Endodermal cell (in vitro differentiated cells): ENCODE measurements at places on chromosomes 1 and 21. TPM values are rescaled to one million over a fixed set of nuclear protein-coding genes. Genes with fewer than 3 reads are reported as not detected.

The STUM gene
- total RNA-seq: 0.14 and 0.20 TPM in 2 replicates

The OR2C3 gene
- not detected in 3 replicates for total RNA-seq

GRCh38 chr1:198258491-198258890, 101.7 kb downstream of the NEK7 start:
- DNase-seq: no peak

DNA sequence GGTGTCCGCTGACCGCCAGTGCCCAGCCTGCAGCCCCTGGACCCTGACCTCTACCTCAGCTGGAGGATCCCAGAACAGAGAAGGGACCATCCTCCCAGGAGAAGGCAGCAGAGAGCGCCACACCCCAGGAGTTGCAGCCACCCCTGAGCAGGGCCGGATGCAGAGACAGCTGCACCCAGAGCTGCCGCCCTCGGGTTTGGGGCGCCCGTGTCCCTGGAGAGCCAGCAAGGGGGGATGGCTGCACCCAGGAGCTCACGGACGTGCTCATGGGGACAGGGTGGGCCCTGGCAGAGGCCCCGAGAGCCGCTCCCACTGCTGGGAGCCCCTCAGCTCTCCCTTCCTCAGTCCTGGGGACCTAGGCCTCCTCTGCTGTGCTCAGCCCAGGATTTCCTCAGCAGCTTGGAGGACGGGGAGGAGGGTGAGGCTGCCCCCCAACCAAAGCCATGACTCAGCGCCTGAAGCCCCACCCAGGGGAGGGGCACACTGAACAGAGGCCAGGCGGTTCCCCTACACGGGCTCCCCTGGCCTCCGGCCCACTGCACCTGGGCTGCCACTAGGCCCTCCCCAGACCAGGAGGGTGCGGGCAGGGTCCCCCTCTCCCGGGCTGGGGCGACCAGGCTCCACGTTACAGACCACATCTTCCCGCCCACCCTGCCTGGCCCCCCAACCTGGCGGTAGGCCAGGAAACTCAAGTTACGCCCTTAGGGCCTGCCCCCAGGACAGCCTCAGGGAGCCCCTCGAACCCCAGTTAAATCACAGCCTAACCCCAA, 2.2 kb downstream of the ACAP3 start:
- no peak for DNase-seq
